Renal cortex interstitium (tissue), 15 donors: ENCODE measurements at places on chromosomes 1 and 21.

DNA sequence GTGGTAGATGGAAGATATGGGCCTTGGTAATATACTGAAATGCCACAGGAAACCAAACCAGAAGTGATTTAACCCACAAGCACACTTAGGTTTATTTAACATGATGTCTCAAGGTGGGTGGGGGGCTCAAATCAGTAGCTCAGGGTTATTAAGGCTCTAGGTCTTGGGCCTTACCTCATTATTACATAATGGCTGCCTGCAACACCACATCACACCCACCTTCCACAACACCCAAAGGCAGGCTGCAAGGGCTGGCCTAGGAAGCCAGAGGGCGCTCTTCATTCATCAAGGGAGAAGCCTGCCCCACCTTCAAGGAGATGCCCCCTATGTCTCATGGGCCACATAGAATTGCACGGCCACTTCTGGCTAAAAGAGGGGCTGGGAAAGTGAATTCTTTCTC, 6.0 kb downstream of the TFF1 start:
- DNase-seq: no peak

GRCh38 chr1:42682739-42683531, 717 bp downstream of the YBX1 start:
- DNase-seq: no peak

GRCh38 chr1:208122612-208123358, 121.4 kb downstream of the PLXNA2 start:
- no peak for DNase-seq

- DNase-seq: no peak
These were observed 12.0 kb downstream of the PROK1 start for GRCh38 chr1:110462964-110463363.

DNA sequence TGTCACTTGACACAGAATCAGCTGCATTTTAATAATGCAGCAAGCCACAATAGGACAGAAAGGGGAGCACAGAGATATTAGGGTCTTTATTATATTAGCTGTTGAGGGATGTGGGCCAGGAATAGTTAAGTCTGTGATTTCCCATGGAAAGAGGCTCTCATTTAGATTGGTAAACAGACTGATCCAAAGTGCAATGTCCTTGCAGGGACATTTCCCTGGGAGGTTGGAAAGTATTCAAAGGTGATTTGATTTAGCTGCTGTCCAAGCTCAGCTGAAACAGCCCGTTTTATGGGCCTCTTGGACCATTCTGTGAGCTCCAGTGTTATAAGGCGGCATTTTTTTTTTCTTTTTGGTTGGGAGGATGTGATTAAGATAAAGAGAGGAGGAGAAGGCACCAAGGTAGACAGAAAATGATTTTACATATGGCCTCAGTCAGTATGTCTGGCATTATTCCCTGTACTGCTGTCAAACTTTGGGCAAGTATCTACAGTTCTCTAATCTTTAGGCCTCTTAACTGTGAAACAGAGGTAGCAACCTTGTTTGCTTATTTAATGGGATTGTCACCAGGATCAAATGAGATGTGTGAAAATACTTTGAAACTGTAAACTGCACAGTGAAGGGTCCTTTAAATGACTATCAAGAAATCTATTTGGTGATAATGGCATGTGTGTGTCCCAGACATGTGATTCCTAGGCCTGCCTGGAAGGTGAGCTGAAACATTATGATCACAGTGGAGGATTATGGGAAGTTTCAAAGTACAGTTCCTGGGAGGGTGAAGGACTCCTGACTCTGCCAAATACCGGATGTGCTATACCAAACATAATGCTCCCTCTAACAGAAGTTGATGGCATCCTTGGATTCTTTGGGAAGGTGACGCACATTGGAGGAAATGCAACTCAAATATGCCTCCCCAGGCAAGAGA, 62.2 kb downstream of the NOS1AP start:
- no peak for DNase-seq

GRCh38 chr1:1164701-1165451, 8.8 kb upstream of the TTLL10 start:
- DNase-seq: no peak

- DNase-seq: no peak
These were observed 1043.6 kb upstream of the ADGRL4 start for GRCh38 chr1:80050085-80050484.
